ENCODE measurements at places on chromosomes 1 and 21. TPM values are rescaled to one million over a fixed set of nuclear protein-coding genes. Genes with fewer than 3 reads are reported as not detected.

Gene PCBP3
- total RNA-seq = 0.93 TPM

Gene ETV3L
- not detected for total RNA-seq

Gene COL11A1
- 265 TPM for total RNA-seq

Gene PLPPR4
- 6.5 TPM for total RNA-seq

Gene CD53
- 8.2 TPM for total RNA-seq

Gene SPATA45
- 0.44 TPM for total RNA-seq

Gene KIRREL1
- 26.2 TPM for total RNA-seq

Gene OXCT2
- 0.44 TPM for total RNA-seq

Gene S100A7A
- total RNA-seq = not detected

Gene HSPA6
- total RNA-seq = 0.49 TPM

Gene FCRL4
- total RNA-seq = not detected

GRCh38 chr1:51669816-51670215 is 52.9 kb downstream of the OSBPL9 start:
- no peak for DNase-seq

DNA sequence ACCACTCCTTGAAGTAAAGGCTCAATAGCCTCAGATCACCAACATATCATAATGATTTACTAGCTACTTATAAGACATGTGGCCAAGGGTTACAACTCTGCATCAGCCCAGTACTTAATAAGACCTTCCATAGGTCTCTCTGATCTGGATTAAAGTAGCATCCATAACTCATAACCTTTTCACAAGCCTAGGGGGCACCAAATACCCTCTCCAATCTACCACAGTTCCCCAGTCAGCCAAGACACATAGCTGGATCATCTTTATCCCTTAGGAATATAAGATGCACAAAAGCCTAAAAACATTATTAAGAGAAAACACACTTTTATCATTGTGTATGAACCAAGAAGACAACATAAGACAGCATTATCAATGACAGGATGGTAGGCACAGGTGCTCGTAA is 22.1 kb downstream of the SSX2IP start:
- no peak for DNase-seq

- no peak for DNase-seq
These were observed 1409.4 kb downstream of the MRPL39 start for GRCh38 chr21:24197923-24198322.

- no peak for DNase-seq
These were observed 23.2 kb downstream of the ITGB2 start for GRCh38 chr21:44897326-44898010.

DNA sequence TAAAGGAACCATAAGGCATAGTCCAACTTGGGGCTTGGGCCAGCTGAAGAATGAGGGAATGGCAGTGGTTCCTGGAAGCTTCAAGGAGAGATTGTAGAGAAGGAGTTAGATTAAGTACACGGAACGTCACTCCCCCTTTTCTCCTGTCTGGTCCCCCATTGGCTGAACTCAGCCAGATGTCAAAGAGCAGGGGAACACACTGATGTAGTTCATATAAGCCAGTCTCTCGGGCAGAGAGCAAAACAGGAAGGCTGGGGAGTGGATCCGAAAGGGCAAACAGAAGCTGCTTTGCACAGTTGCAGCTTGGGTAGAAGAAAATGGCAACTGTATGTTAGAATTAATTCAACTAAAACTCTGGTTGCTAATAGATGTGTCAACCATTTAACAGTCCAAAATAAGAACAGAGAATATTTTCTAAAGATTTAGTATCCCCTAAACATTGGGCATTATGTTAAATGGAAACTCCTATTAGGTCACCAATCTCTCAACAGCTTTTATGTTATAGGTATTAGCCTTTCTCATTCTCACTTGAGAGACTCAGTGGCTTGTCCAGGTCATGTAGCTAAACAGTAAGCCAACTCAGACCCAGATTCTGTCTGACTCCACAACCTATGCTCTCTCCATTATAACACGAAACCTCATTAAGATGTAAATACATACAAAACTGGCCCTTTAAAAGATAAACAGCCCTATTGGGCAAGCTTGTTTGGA is 600.7 kb upstream of the USP24 start:
- no peak for DNase-seq

- DNase-seq = no peak
These were observed 304.2 kb upstream of the PROX1 start for GRCh38 chr1:213683529-213683928.

GRCh38 chr1:48920851-48921250 is 144.2 kb upstream of the BEND5 start:
- no peak for DNase-seq

- DNase-seq = peak; percentile 45
These were observed 93.7 kb downstream of the WDR3 start for GRCh38 chr1:118023199-118023598.

DNA sequence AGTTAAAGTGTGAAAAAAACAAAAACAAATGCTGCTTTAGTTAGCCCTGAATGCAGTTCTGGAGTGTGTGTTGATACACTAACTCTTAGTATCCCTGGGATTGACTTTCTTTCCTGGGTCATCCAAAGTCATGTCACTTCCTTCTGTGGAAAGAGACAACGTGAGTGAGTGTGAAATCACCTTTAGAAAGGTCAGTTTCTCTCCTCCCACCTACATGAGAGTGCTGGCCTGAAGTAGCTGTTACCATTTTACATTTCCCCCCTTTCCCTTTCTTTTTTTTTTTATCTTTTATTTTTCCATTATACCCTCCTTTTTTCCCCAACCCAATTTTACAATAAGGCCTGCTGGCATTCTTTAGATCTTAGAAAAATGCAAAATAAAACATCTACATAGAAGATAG is 55.2 kb downstream of the CENPF start:
- DNase-seq = no peak

GRCh38 chr1:153503766-153504165 is 32.0 kb downstream of the S100A6 start:
- no peak for DNase-seq

DNA sequence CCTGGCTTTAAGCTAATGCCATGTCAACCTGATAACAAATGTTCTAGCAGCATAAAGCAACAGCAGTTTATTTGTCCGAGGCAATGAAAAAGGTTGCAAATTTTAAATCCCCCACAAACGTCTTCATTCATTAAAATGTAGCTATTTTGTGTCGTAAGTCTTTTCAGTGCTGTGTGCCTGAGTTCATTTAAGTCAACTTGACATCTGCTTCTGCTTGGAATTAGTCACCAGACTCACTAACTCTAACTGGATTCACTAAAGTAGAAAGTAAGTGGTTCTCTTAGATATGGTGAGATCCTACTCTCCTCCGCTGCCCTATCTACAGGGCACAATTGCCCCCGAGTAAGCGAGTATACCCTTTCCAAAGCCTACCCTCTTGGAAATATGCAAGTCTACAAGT is 118.4 kb upstream of the CHRM3 start:
- no peak for DNase-seq

GRCh38 chr1:230548357-230548756 is 93.9 kb upstream of the COG2 start:
- no peak for DNase-seq

GRCh38 chr1:167209044-167209443 is 11.6 kb upstream of the POU2F1 start:
- DNase-seq = no peak

- DNase-seq = no peak
These were observed 402.3 kb downstream of the RYR2 start for GRCh38 chr1:237444120-237444790.

DNA sequence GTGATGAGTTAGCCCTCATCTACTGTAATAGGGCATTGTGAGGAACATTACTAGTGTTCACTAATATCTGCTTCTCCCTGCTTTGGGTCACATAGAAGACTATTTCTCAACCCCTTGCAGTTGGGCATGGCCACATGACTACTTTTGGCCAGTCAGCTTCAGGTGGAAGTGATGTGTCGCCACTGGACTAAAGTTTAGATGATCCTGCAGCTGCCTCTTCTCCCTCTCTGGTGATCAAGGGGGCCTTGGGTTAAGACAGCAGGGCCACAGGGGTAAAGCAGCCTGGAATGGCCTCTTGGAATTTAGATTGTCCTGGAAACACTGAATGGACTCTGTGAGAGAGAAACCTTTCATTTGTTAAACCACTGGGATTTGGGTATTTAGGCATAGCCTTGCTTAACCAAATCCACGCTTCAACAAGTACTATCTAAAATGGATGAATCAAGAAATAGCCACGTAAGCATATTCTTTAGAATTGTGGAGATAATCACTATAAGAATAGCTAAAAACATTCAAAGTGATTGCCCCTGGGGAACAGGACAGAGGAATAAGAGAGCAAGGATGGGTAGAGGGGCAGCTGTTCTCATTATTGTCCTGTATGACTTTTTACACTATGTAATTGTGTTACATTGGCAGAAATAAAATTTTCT is 41.2 kb downstream of the OPRD1 start:
- no peak for DNase-seq

DNA sequence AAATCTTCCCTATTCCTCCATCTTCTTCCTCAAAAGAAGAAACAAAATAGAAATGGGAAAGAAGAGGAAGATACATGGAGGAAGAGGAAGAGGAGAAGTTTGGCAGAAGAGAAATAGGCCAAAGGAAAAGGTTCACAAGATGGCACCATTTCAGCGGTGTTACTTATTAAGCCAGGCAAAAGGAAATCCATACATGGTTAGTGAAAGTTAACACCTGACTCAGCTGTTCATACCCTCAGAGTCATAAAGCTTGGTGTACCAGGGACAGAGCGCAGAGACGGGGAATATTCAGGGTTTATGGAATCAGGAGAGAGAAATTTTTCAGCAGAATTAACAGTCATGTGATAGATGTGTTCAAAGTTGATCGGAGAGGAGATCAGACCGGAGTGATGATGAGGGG is 70.6 kb downstream of the COQ8A start:
- DNase-seq = no peak

DNA sequence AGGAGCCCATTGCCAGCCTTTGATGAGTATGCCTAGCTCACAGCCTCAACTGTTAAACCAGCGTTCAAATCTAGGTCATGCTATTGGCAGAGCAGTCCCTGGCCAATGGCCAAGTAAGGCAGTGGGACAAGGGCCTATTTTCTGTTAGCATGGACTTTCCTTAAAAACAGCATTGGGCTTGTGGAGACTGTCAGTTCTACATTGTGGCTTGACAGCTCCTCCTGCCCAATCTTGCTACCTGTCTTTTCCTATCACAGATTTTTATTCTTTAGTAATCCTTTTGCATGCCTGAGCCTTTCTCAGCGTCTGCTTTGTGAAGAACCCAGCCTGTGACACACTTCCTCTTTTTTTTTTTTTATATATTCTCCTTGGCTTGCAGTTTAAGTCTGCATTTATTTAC is 56.4 kb downstream of the DIP2A start:
- peak; percentile 60 for DNase-seq
